EH (cell line): ENCODE measurements at places on chromosomes 4 and X.

GRCh38 chr4:123731035-123731434 lies 334.4 kb downstream of the SPRY1 start:
- no peak for DNase-seq

- DNase-seq, result no peak
Observed at GRCh38 chr4:26995316-26995715, 134.7 kb downstream of the STIM2 start.

DNA sequence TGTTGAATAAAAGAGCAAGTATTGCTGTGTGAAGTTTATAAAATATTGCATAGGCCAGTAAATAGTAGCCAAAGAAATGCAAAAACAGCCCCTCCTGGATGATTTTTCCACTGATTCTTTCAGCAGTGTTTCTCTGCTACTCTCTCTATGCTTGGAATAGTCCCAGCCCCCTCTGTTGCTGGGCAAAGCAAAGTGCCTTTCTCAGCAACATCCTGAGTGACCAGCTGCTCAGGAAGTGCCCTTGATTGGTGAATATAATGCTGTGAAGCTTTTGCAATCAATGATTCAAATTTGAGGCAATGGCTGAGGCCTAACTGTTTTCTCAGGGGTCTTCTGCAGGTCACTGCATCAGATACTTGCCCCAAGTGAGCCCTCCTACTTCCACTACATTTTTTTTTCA lies 656.7 kb downstream of the ZNF674 start:
- no peak for DNase-seq

DNA sequence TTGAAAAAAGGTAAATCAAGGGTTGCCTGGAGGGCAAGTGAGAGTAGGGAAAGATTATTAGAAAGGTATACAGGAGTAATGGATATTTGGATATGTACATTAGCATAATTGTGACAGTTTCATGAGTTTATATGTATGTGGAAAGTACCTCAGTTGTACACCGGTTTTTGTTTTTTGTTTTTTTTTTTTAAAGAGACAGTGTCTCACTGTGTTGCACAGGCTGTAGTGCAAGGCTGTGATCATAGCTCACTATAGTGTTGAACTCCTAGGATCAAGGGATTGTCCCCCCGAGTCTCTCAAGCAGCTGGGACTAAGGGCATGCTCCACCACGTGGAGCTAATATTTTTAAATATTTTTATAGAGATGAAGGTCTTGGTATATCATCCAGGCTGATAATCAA lies 15.3 kb upstream of the HPGD start:
- no peak for DNase-seq
